ENCODE measurements at places on chromosomes 12 and 14.

DNA sequence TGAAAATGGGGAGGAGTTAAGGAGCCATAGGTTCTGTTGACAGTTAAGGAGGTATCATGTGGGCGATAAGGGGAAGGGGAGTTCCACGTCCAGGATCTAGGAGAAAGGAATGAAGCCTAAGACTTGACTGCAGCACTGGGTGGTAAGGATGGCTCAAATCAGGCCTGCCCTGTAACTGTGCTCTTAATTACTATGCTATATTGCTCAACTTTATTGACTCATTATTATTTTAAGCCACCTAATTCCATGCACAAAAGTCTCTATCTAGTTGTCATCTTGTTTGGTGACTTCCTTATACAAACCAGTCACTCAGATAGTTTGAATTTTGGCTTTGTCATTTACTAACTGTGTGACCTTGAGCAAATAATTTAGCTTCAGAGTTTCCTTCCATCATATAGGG lies 242.1 kb upstream of the ARHGAP5 start:
- no peak for DNase-seq

DNA sequence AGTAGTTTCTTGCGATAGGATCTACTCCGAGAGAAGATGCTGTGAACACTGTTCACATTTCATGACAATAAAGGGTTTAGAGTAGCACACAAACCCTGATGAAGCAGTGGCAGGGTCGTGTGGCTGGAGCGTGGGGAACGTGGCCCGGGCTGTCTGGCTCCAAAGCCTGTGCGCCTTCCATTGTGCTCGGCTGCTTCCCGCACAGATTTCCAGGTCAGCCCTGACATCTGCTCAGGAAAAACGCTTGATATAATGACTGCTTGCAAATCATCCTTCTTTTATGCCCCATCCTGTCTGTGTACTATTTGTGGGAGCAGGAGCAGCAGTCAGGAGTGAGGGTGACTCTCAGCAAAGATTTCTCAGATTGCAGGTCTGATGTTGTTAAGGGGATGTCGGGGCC lies 78.6 kb downstream of the EML1 start:
- peak; percentile 55 for DNase-seq

DNA sequence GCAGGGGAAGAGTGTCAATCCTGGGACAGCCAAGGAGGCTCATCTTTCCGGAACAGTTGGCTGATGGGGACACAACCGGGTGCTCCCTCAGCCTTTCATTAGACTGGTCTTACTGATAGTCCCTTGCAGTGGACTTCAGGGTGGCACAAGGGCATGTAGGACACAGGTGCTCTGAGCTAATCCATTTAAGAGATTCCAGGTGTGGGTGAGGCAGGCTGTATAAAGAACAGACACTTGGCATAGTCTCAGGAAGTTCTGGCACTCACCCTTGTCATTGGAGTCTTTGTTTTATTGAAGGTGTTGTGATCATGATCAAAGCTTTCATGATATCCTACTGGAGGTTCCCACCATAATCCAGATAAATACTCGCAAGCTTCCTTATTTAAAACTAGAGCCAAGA lies 341.6 kb downstream of the EMP1 start:
- DNase-seq = no peak

DNA sequence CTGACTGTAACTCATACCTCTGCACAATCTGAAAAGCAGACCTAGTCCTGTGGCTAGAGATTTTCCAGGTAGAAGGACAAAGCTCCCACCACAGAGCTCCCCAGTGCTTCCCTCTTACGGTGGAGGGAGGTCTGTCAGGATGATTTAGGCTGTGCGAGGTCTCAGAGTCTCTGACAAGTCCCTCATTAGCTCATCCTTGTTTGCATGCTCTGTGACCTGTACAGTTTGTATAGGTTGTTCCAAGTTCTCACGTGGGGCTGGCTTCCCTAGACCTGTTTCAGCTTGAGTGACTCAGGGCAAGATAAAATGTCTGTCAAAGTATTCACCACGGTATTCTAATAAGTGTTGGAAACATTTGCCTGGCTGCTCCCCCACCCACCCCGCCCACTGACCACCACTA lies 34.8 kb downstream of the ASCL1 start:
- DNase-seq = no peak

- DNase-seq = no peak
Observed at GRCh38 chr12:94218233-94218632, 69.9 kb downstream of the PLXNC1 start.

GRCh38 chr14:74568911-74569310 lies 43.1 kb downstream of the LTBP2 start:
- DNase-seq = no peak

DNA sequence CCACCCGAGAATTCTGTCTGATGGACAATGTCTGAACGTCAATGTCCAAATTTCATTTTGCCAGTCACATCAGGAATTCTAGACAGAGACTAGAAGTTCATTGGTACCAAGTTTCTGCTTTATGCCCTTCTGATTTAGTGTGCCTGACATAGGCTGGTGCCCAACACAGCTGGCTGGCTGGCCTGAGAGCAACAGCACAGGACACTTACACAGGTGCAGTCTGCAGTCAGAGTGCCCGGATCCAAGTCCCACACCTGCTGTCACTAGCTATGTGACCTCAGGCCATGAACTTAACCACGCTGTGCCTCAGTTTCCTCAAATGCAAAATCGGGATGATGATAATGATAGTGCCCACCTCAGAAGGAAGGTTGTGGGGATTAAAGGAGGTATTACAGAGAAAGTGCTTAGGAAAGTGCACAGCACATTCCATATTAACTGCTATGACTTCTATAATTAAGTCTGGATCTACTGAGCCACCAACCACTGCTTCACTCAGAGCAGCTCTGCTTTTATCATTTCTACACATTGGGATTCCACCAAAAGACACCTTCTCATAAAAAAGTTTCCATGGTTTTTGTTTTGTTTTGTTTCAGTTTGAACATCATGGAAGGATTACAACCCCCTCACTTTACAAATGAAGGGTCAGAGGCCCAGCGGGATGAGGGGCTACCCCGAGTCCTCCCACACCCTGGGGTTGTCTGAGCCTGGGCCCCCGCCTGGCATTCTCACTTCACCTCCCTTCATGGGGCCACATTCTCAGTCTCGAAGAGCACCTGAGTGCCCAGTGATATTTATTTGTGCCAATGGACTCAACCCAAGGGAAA lies 168.8 kb upstream of the BCL2L14 start:
- no peak for DNase-seq

GRCh38 chr12:78271546-78271945 lies 440.9 kb downstream of the NAV3 start:
- DNase-seq = no peak

DNA sequence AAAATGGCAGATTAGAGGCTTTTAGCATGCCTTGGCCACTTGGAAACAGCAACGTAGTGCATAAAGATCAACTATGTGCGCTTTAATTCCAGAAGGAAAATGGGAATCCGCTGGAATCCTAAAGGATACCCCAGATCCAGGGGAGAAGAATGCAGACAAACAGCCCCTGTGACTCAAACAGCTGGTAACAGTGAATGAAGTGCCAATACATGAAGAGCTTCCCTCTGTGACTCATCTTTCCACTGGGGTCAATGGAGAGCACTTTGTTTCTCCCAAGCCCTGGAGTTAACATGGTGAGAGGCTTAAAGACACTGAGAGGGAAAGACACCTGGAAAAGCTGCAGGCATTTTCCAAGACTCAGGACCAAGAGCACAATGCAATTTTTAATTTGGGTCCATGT lies 263.1 kb downstream of the CEP128 start:
- peak; percentile 2 for DNase-seq

DNA sequence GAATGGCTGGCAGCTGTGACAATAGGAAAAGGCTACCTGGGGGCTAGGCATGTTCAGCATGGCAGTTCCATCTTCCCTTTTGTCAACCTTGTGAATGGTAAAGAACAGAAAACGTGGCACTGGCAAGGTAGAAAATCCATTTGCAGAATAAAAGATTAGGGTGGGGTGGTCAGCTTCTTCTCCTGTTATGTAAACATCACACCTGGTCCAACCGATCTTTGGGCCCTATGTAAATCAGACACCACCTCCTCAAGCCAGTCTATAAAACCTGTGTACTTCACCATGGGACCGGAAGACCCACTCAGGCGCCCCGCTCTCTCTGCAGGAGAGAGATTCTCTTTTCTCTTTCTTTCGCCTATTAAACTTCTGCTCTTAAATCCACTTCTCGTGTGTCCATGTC lies 19.6 kb upstream of the TMEM30B start:
- DNase-seq = no peak

- DNase-seq = no peak
Observed at GRCh38 chr12:6788972-6789924, at the start of gene CD4. TSS of gene CD4 (plus strand) at chr12:6789528. CDS start at chr12:6800139, 10,611 bp downstream.

DNA sequence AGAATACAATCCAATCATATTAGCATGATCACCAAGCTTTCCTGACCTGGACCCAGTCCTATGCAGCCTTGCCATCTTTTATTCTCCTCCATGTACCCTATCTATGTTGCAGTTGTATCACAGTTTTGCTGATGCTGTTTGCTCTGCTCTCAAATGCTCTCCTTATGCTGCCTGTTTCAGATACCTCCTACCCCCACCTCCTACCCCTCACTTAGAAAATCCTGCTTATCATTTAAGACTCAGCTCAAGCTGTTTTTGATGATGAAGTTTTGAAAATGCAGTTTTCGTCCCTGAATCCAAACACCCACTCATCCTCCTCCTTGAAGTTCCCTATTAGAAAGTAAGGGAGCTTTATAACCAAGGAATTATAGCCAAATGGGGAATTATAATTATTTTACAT lies 457.4 kb upstream of the ATP2B1 start:
- no peak for DNase-seq

DNA sequence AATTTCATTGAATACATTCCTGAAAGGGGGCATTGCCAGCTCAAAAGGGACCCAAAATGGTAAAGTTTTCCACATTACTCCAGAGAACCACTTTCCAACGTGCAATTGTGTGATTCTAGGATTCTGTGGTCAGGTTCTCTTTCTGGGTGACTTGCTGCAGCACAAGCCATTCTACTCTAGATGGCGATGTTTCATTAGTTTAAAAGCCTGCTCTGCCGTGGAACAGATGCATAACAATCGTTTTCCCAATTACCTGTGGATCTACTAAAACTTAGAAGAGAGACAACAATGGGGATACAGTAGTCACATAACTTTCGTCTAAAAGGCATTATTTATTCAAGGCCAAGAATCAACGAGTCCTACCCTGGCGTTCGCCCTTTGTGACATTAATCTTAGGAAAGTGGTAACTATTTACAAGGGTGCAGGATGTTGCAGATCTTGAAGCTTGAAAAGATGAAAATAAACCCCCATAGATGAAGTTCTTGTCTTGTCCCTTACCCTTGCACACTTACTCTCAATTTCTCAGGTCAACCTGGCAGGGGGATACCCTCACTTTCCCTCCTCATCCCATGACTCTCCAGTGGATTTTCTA lies 400.9 kb downstream of the SNAPC1 start:
- peak; percentile 72 for DNase-seq

GRCh38 chr12:46065412-46066166 lies 75.2 kb upstream of the SCAF11 start:
- no peak for DNase-seq

GRCh38 chr12:104549815-104550480 lies 93.2 kb downstream of the CHST11 start:
- no peak for DNase-seq

DNA sequence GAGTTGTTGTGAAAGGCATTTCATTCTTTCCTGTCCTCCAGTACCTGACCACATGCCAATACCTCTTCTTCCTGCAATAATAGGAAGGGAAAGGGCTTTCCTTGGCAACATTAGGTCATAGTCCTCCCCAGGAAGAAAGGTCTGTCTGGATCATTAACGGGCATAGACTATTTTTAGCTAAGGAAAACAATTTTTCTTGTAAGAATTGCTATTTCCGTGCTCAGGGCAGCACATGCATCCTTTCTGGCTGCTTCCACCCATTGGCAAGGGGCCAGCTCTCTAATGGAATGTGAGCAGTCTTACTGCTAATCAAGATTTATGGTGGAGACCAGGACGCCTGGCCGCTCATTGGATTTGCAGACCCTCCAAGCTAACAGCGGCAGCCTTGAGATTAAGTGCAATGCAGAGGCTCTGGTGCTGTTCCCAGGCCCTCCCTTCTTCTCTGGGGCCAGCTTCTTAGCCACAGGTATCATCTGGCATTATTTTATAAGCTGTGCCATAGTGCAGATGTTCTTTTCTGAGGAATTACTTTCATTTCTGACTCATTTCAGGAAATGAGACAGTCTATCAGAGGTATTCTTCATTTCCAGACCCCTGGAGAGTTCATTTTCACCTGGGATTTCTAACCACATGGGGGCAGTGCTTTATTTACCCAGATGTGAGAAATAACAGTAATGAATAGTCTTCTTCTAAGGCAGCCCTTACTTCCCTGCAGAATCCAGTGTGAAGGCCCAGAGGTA lies 52.9 kb downstream of the ANO6 start:
- DNase-seq = peak; percentile 11

- DNase-seq = no peak
Observed at GRCh38 chr12:102317155-102317554, 119.5 kb upstream of the PMCH start.

- DNase-seq = no peak
Observed at GRCh38 chr14:75448209-75448608, 20.4 kb downstream of the JDP2 start.

DNA sequence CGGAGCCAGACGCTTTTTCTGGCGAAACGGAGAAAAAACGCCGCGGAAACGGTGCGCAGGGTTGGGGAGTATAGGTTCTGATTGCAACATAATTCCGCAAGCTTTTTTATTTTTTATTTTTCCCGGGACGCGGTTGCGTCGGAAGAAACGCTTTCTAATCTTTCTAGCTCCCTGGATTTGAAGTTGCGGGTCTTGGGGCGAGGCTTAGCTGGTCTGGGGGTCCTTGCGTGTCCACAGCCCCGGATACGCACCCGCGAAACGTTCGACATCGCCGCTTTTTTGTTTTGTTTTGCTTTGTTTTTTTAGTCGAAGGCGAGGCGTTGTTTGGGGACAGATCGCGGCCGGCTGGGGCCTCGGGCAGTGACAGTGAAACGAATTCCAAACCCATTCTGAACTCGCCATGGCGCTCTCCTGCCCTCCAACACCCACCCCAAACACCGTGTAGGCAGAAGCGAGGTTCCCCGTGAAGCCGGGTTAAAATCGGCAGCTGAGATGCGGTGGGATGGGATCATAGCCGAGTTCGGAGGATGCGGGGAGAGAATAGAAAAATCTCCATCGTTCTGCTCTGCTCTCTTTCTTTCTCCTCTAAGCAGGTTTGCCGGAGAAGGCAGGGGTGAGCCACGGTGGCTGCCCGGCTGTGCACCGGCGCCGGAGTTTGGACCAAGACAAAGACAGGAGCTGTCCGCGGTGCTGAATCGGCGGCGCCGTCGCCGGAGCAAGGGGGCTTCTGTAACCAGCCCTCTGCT lies 8.1 kb upstream of the LHX5 start:
- DNase-seq = peak; percentile 94

GRCh38 chr12:119412811-119413794 lies 78.6 kb downstream of the CCDC60 start:
- DNase-seq = peak; percentile 83

DNA sequence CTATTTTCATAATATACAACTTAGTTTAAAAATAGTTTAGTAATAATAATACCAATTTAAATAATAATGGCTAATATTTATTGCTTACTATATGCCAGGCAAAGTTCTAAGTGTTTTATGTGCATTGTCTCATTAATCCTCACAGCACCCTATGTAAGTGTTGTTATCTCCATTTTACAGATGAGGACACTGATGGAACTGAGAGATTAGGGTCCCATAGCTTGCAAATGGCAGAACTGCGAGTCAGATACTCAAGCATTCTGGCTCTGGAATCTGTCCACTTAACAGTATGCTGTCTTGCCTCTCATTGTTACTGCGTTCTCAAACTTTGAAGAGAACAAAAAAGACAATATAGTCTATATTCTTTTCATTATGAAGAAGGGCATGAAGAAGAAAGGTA lies 19.0 kb downstream of the AP5M1 start:
- no peak for DNase-seq

Data from neural progenitor cell (in vitro differentiated cells).